Esophagus squamous epithelium (tissue), 5 donors: ENCODE measurements at places on chromosomes 1 and 21.

DNA sequence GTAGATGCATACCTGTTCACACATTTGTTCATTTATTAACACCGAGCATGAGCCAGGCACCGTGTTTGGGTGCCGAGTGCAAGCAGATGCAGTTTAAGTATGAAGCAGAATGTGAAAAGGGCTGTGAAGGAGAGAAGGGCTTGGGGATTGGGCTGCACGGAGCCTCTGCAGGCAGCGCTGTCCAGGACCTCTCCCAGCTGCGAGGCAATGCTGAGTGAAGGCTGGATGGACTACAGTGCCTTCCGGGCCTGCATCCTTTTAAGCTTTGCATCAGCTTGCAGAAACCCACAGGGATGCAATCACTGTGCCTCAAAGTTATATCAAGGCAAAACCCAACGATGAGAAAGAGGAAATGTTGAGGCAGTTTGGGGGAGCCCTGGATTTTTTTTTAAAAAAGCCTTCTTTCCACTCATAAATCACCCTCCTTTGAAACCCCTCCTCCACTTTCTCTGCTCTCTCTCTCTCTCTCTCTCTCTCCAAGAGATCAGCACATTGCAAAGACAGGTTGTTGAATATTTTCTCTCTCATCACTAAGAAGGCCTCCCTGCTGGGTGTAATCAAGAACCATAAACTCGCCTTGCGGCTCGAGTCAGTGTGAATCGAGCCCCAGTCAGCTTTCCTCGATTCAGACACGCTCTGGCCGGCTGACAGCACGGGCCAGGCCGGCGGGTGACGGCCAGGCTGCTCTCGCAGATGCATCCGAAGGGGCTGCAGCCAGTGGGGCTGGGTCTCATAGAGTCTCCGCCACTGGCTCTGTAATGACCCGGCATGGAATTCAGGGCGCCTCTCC is 89.2 kb upstream of the POU3F1 start:
- no peak overlapping the region for H3K27ac ChIP-seq
- peaks cover 11% of the 10 kb centered on the region for H3K4me1 ChIP-seq
- H3K36me3 ChIP-seq: no peaks in the 10 kb centered on the region
- no peak overlapping the region for H3K4me3 ChIP-seq
- no peaks in the 10 kb centered on the region for H3K27me3 ChIP-seq

GRCh38 chr1:243525085-243525487 is 269.2 kb downstream of the SDCCAG8 start:
- H3K27ac ChIP-seq: no peak overlapping the region
- no peak for DNase-seq
- no peaks in the 10 kb centered on the region for H3K36me3 ChIP-seq
- no peaks in the 10 kb centered on the region for H3K27me3 ChIP-seq
- H3K4me1 ChIP-seq: peaks cover 10% of the 10 kb centered on the region
- H3K4me3 ChIP-seq: no peak overlapping the region

- no peaks in the 10 kb centered on the region for H3K27me3 ChIP-seq
- H3K36me3 ChIP-seq: peaks cover 46% of the 10 kb centered on the region
- no peak overlapping the region for H3K27ac ChIP-seq
Measured at GRCh38 chr21:39346206-39346605, 2.7 kb downstream of the HMGN1 start.

DNA sequence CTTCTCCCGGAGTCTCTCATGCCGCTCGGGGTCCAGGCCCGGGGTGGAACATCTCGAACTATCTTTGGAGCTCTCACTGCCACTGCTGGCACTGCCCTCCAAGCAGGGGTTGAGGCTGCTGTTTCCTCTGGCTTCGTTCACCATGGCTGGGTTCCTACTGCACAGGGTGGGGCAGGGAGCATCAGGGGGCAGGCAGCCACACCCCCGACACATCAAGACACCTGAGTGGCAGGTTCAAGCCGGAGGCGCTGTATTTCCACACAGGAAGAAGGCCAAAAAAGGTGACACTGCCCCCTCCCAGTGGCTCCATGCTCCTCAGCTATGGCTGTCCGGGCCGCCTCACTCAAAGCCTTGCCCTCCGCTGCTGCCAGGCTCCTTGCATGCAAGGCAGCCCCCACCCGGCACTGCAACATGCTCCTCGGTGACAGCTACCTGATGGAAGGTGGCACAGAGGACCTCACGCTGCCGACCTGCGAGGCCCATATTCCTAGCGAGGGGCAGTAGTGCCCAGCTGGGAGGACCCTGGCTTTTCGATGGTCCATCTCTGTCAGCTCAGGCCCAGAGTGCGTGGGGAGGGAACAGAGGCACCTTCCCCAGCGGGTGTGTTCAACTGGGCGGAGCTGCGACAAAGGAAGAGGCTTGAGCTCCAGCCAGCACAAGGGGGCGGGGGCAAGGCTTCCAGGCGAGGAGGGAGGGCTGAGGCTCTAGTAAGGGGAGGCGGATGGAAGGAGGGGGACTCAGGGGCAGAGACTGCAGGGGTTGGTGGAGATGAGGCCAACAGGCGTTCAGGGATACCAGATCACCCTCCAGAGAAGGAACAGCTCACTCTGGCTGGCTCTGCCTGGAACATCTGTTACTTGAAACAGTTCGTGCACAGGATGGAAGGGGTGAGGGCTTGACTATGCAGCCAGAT is 2.5 kb downstream of the MTHFR start:
- peak overlapping the region; percentile 77 for H3K4me3 ChIP-seq
- H3K36me3 ChIP-seq: peaks cover 15% of the 10 kb centered on the region
- H3K27me3 ChIP-seq: no peaks in the 10 kb centered on the region
- H3K27ac ChIP-seq: peak overlapping the region; percentile 95
- H3K4me1 ChIP-seq: peaks cover 32% of the 10 kb centered on the region

- no peaks in the 10 kb centered on the region for H3K36me3 ChIP-seq
- H3K27ac ChIP-seq: no peak overlapping the region
- no peak for DNase-seq
- no peaks in the 10 kb centered on the region for H3K4me1 ChIP-seq
Measured at GRCh38 chr1:234940841-234941240, 187.8 kb downstream of the TOMM20 start.

GRCh38 chr21:18174370-18174769 is 70.3 kb upstream of the CHODL start:
- no peak overlapping the region for H3K4me3 ChIP-seq
- H3K36me3 ChIP-seq: no peaks in the 10 kb centered on the region
- no peaks in the 10 kb centered on the region for H3K27me3 ChIP-seq
- H3K27ac ChIP-seq: no peak overlapping the region
- H3K4me1 ChIP-seq: no peaks in the 10 kb centered on the region

- no peak overlapping the region for H3K27ac ChIP-seq
- H3K4me3 ChIP-seq: no peak overlapping the region
- H3K36me3 ChIP-seq: no peaks in the 10 kb centered on the region
- DNase-seq: no peak
- peaks cover 24% of the 10 kb centered on the region for H3K4me1 ChIP-seq
Measured at GRCh38 chr1:22880174-22880601, 92.5 kb downstream of the LACTBL1 start.

DNA sequence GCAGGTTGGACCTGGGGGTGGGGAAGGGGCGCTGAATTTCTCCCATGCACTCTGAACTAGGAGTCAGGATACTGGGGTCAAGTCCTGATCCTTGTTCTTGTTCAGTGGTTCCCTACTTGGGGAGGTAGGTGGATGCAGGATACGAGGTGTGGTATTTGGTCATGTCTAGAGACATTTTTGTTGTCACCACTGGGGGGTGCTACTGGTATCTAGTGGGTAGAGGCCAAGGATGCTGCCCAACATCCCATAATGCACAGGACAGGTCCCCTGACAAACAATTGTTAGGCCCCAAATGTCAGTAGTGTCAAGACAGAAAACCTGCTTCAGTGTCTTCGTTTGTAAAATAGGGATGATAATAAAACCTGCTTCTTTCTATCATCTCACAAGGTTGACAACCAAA is 259.0 kb upstream of the FOXD3 start:
- H3K36me3 ChIP-seq: no peaks in the 10 kb centered on the region
- H3K4me3 ChIP-seq: no peak overlapping the region
- H3K27me3 ChIP-seq: no peaks in the 10 kb centered on the region
- no peak overlapping the region for H3K27ac ChIP-seq
- no peak for DNase-seq

DNA sequence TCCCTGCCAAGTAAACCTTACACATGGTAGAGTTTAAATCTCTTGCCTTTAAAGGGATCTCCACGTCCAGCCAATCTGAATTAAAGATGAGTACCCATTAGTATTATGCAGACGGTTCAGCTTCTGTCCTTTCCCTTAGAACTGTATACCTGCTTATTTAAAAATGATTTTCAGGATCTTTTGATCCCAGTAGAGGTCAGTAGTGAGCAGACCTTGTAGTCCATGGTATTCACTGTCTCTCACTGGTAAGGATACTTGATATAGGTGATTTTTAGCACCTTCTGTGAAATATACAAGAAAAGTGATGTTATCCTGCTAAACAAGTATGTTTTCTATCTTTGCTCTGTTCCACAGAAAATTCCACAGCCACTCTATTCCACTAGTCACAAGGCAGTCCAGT is 1211.6 kb upstream of the ADGRL4 start:
- no peak for DNase-seq
- H3K4me1 ChIP-seq: no peaks in the 10 kb centered on the region
- H3K36me3 ChIP-seq: no peaks in the 10 kb centered on the region
- no peak overlapping the region for H3K4me3 ChIP-seq
- H3K27ac ChIP-seq: no peak overlapping the region

DNA sequence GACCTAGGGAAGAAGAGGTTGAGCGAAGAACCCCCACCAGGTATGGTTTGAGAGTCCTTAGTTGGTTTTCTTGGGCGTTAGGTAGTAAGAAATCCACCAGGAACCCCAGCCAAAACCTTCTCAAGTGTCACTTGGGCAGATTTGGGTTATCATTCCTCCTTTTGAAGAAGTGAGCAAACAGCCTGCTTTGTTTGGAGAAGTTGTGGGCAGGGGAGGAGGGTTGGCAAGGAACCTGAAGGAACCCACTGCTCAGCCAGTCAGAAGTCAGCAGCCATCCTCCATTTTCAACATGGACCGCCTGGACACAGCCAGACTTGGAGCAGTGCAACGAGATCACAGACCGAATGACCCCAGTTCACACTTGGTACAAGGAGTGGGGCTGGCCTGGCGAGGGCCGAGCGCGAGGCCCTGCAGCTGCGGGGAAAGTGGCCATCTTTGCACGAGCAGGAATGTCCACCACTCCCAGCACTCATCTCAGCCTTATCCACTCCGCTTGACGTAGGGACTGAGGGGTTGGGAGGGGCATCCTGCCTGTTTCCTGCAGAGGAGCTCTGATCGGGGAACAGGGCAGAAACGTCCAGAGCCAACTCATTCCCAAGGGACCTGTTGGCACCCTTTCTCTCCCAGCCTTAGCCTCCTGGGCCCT is 7.2 kb downstream of the ADPRS start:
- no peak for DNase-seq
- peaks cover 21% of the 10 kb centered on the region for H3K36me3 ChIP-seq
- no peak overlapping the region for H3K27ac ChIP-seq
- H3K4me1 ChIP-seq: peaks cover 11% of the 10 kb centered on the region

DNA sequence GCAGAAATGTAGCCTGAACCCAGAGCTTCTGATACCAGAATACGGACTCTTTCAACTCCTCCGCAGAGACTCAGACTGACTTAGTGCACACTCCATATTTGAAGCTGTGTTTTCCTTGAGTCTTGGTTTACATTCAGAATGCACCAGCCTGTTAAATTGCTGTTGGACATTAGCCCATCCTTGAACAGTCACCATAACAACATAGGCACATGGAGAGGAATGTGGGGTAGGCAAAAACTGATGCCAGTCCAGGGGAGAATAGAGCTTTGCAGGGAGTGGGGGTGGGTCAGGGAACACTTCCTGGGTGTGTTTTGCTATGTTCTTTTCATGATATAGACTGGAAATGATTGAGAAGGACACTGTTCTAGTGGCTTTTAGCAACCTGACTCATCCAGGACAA is 76.3 kb upstream of the CACNA1E start:
- no peaks in the 10 kb centered on the region for H3K36me3 ChIP-seq
- H3K4me1 ChIP-seq: no peaks in the 10 kb centered on the region
- H3K27ac ChIP-seq: no peak overlapping the region
- H3K27me3 ChIP-seq: peaks cover 16% of the 10 kb centered on the region

- H3K27me3 ChIP-seq: no peaks in the 10 kb centered on the region
- H3K4me1 ChIP-seq: no peaks in the 10 kb centered on the region
- no peak overlapping the region for H3K27ac ChIP-seq
Measured at GRCh38 chr1:3215198-3216014, 146.4 kb downstream of the PRDM16 start.

DNA sequence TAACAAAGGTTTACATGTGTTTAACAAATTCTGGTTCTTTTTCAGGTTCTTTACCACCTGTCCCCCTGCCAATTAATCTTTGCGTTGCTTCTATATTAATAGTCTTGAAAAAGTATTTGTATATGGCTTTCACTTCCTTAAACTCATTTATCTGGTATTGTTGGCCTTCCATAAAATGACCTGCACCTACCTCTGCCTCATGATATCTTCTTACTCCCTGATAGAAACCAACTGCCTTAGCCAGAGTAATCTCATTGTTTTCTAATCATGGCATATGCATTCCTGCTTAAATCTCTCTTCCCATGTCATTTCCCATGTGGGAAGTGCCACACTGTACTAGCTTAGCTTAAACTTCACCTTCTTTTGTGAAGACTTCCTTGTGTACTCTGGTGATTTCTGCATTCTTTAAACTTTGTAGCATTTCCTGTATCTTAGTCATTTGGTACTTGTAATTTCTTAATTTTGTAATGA is 8.7 kb downstream of the SMG7 start:
- H3K4me1 ChIP-seq: peaks cover 71% of the 10 kb centered on the region
- DNase-seq: no peak
- no peak overlapping the region for H3K4me3 ChIP-seq
- no peak overlapping the region for H3K27ac ChIP-seq

DNA sequence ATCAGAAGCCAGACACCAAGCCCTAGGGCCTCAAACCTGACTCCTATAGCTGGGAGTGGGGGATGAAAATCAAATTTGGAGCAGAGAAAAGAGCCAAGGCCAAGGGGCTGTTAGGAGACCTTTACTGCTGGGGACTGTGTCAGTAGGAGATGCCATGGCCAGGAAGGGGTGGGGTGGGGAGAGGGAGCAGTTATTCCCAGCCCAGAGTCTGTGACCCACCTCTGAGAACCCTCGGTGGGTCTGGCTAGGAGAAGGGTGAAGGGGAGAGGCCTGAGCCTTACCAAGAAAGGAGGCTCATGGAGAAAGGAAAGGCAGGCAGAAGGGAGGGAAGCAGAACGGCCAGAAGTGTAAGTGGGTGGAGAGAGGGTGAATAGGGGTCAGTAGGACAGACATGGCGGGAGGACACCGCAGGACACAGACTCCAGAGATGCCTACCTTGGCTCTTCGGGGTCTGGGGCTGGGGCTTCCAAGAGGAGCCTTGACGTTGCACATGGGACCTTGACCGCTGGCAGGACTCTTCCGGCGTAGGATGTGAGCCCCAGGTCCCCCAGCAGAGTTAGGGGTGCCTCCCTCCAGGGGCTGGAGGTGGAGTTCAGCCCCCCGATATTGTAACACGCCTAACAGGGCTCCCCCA is 1.2 kb downstream of the ADAMTS4 start:
- no peaks in the 10 kb centered on the region for H3K27me3 ChIP-seq
- H3K4me1 ChIP-seq: peaks cover 93% of the 10 kb centered on the region
- H3K4me3 ChIP-seq: peak overlapping the region; percentile 65
- H3K27ac ChIP-seq: peak overlapping the region; percentile 90
- H3K36me3 ChIP-seq: peaks cover 11% of the 10 kb centered on the region

DNA sequence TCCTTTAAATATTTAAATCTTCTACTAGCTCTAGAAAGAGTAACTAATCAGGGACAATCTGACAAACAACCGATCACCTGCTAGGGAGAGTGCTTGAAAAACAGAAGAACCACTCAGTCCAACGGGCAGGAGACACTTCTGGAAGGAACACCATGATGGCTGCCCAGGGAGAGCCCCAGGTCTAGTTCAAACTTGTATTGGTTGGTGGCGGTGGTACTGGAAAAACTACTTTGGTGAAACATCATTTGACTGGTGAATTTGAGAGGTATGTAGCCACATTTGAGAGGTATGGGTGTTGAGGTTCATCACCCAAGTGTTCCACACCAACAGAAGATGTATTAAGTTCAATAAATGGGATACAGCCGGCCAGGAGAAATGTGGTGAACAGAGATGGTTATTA is 4.8 kb upstream of the WDR47 start:
- no peak for DNase-seq
- no peaks in the 10 kb centered on the region for H3K36me3 ChIP-seq
- H3K27me3 ChIP-seq: no peaks in the 10 kb centered on the region
- H3K4me1 ChIP-seq: peaks cover 10% of the 10 kb centered on the region
